Activated CD4-positive, alpha-beta T cell treated with anti-CD3 and anti-CD28 coated beads for 4 hours (primary cell): ENCODE measurements at places on chromosomes 6 and 20.
A peak's percentile ranks its signal among the peaks of the same experiment; 100 is the strongest.

- no peak for DNase-seq
These were observed 39.7 kb downstream of the SIRPA start for GRCh38 chr20:1934721-1935573.

- no peak for DNase-seq
These were observed 14.9 kb upstream of the SLC22A23 start for GRCh38 chr6:3471711-3472110.

- no peak for DNase-seq
These were observed 105.7 kb upstream of the FRMD1 start for GRCh38 chr6:168184701-168185100.

DNA sequence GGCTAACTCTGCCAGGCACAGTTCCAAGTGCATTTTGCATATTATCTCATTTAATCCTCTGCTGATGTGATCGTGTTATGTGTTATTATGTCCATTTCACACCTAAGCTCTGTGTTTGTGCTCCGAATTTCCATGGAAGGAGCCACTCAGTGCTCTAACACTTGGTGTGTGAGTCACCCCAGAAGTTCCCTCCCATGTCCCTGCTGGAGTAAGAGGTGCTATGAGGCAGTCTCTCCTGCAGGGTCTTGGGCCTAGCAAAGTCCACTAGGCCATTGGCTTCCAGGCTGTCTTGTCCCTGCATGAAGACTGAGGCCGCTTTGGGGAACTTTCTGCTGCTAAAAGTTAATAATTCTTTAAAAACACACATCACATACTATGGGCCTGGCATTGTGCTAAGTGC is 405.9 kb upstream of the SULF2 start:
- no peak for DNase-seq

- no peak for DNase-seq
These were observed 722.2 kb upstream of the EYS start for GRCh38 chr6:66429210-66429609.

DNA sequence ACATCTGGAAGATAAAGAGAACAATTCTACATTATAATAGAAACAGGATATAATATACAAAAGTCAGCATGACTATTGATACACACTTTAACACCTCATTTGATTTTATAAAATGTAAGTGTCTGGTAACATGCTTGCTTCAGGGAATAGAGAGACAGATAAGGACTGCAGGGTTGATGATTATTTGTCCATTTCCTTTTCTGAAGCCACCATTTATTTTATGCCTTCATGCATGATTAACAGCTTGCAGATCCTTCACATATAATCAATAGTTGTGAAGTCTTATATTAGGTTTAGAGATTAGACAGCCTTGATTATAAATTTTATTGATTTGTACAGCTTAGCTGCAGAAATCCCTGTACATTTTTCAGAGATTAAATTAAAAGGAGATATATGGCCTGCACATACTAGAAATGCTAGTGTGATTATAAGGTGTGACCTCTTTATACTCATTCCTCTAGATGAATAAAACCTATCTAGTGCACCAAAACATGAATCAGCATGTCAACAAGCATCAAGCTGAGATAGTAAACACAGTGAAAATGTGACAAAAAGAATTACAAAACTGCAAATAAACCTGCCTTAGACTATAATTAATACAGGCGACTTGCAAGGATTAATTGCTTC is 198.8 kb upstream of the THEMIS start:
- DNase-seq: no peak

- DNase-seq: no peak
These were observed 206.4 kb upstream of the HDDC2 start for GRCh38 chr6:125507987-125508655.

- DNase-seq: no peak
These were observed 296.0 kb downstream of the SMOC2 start for GRCh38 chr6:168737014-168737413.

- no peak for DNase-seq
These were observed 14.5 kb upstream of the TMEM170B start for GRCh38 chr6:11522812-11523605.

DNA sequence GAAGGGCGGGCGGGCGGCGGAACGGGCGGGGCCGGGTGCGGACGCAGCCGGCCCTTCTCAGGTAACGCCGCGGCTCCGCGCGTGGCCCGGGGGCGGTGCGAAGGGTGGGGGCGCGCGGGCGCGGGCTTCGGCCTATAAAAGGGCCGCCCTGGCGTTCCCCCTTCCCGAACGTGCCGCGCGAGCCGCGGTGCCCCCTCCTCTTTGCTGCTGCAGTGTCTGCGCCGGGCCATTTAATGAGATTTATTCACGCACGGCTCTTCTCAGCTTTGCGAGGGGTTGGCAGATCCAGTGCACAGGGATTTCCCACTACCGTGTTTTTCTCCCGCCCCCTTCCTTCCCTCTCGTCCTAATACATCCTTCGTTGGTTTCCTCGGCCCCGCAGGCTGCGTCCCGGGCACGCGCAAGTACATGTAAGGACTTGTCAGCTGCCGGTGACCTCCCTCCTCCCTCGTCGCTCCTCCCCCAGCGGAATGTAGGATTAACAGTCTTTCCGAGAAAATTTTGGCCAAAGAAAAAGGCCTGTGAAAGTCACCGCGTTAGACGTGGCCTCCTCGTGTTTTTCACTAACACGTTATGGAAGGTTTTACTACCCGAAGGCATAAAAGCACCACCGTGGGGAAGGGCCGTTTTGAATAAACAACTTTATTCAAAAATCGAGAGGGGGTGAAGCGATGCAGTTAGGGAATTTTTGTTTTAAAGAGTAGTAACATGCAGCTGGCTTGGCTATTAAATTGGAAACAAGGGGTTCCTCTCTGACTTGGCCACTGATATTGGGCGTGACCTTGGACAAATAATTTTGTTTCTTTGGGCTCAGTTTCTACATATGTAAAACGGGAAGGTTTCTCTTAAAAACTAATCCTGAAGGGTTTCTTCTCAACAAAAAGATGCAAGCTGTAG is 966 bp upstream of the REV3L start:
- DNase-seq: peak; percentile 74

GRCh38 chr20:49845060-49845459 is 32.4 kb downstream of the SLC9A8 start:
- DNase-seq: no peak

DNA sequence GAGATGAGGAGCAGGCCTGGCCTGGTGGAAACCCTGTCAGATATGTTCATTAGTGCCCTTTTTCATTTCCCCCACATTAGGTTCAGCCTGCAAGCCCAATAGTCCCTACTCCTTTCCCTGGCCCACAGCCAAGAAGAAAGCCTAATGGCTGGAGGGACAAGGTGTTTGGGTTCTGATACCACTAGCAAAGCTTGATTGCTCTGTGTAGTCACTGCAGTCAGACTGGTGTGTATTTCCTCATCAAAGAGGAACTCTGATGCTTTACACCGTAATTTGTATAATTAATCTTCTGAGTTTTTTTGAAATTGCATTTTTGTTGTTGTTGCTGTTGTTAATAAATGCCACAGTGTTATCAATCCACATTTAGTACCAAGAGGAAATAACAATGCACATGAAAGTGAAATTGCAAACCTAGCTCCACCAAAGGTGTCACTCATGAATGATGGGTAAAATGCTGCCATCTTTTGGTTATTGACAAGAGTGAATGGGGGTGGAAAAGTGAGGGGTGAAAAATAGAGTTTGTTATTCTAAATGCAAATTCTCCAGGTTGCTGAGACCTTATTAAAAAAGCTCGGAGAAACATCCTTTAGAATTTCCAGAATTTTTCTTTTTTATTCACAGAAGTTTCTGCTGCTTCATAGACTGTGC is 320.2 kb upstream of the POU3F2 start:
- DNase-seq: no peak

DNA sequence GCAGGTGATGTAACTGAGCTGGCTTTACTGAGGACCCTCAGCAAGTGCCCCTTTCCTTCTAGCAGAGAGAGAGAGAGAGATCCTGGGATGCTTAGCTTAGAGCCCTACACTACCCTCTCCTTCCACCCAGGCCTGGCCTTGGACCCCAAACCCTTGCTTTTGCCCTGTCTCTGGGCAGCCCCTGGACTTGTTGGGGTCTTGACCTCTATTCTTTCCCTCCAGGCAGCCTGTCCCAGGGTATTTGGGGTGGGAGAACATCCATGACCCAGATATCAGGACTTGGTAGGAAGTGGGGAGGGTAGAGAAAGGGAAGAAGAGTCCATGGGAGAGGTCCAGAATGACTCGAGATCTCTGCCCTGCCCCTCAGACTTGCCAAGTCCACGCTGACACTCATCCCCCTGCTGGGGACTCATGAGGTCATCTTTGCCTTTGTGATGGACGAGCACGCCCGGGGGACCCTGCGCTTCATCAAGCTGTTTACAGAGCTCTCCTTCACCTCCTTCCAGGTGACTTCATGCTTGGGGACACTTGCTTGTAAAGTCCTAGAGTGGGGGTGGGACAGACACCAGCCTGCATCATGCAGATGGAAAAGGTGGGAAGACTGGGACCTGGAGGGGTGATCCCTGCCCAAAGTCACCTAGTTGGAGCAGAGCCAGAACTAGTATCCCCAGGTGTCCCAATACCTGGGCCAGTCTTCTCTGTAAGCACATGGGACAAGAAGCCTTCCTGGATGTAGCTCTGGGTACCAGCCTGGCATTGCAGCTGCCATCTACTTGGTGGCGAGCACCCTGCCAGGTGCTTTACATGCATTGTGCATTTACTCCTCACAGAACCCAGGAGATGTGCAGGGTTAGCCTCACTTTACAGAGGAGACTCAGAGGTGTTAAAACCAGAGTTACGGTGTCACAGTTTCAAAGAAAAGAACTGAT is 30.9 kb downstream of the GLP1R start:
- no peak for DNase-seq

DNA sequence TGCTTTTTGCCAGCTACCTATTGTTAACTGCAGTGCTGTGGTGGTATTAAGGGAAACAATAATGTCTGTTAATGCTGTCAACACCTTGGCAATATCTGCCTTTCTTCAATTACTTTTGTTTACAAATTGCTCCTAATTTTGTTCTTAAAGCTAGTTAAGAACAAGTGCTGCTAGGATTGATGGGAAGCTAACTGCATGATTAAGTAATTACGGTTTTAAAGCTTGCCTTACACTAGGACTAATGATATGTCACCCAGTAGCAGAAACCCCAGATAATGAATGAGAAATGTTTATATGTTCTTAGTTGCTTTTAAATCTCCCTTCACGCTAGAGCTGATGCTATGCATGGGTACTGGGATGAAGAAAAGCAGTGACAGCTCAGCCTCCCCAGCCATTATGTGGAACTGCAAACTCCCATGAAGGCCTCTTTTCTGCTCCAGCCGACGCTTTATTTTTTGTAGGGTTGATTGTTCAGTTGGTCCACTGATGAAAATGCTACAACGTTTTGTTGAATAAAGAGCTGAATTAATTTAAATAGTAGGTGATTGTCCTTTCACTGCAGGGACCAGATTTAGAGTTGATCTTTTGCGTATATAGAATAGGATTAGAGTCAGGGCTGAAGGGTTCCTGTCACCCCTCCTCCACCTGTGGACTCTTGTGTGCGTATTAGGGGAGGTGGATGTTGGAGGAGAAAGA is 610.5 kb downstream of the TFAP2B start:
- DNase-seq: no peak

DNA sequence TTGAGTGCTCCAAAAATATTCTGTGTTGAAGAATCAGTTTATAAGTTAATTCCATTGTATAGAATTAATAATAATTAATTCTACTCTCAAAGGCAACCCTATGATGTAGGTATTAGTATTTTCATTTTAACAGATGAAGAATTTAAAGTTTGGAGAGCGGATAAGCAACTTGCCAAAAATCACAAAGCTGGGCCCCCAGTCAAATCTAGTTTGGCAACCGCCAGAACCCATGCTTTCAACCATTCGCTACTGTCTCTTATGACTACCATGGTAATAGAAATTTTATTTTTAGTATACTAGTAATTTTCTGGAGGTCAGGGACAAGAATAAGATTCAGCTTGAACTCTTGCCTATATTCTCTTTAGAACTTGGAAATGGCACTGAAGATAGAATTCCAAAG is 229.8 kb downstream of the IBTK start:
- no peak for DNase-seq

GRCh38 chr6:146975093-146975492 is 229.1 kb upstream of the STXBP5 start:
- no peak for DNase-seq

DNA sequence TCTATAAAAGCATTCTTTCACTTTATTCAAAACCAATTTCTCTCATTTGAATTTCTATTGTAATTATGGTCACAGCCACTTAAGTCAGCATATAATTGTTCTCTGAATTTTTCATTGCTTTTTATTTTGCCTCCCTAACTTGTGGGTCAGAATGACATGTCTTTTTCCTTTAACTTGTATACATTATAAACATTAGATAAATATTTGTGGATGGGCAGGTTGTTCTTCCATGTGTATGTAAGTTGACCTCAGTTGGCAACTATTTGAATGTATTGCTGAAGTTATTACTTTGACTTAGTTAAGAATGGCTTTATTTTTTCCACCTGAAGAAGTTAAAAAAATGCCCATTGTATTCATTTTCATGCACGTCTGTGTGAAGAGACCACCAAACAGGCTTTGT is 83.0 kb upstream of the MAP3K7 start:
- DNase-seq: no peak

DNA sequence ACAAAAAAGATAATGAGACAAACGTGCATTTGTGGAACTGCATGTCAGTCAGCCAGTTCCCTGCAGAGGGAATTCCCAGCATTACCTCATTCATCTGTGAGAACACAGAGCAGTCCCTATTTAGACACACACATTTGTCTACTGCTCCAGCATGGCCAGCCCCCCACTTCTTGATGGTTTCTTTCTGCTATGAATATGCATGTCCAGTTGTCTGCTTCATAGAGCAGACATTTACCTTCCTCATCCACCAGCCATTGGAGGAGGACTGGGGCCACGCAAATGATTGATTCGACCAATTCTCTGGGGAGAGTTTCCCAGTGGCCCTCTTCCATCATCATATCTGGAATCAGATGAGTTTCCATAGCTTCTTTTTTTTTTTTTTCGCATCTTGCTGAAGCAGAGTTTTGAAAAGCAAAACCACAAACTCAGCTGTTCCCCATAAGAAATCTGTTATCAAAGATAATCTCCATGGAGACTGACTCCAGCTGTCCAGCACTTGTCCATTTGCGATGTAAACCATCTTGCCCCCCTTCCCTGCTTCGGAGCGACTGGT is 11.8 kb downstream of the ENPP1 start:
- DNase-seq: no peak
